Skeletal muscle tissue (tissue), 5 donors: ENCODE measurements at places on chromosomes 1 and 21. TPM values are rescaled to one million over a fixed set of nuclear protein-coding genes. Genes with fewer than 3 reads are reported as not detected.

The MAP1LC3C gene
- total RNA-seq = 5.7 TPM

The VHLL gene
- not detected for total RNA-seq

The RGS16 gene
- 7.8 TPM for total RNA-seq

The PTAFR gene
- 2.1 TPM for total RNA-seq

The GBP4 gene
- total RNA-seq = 3.7 TPM

The SPSB1 gene
- 6.3 TPM for total RNA-seq

The SH2D1B gene
- 0.52 TPM for total RNA-seq

The PEAR1 gene
- 4.7 TPM for total RNA-seq

The RIMKLA gene
- 0.52 TPM for total RNA-seq

The TRIM58 gene
- 5.2 TPM for total RNA-seq
